ENCODE measurements at places on chromosomes 7 and 10.

DNA sequence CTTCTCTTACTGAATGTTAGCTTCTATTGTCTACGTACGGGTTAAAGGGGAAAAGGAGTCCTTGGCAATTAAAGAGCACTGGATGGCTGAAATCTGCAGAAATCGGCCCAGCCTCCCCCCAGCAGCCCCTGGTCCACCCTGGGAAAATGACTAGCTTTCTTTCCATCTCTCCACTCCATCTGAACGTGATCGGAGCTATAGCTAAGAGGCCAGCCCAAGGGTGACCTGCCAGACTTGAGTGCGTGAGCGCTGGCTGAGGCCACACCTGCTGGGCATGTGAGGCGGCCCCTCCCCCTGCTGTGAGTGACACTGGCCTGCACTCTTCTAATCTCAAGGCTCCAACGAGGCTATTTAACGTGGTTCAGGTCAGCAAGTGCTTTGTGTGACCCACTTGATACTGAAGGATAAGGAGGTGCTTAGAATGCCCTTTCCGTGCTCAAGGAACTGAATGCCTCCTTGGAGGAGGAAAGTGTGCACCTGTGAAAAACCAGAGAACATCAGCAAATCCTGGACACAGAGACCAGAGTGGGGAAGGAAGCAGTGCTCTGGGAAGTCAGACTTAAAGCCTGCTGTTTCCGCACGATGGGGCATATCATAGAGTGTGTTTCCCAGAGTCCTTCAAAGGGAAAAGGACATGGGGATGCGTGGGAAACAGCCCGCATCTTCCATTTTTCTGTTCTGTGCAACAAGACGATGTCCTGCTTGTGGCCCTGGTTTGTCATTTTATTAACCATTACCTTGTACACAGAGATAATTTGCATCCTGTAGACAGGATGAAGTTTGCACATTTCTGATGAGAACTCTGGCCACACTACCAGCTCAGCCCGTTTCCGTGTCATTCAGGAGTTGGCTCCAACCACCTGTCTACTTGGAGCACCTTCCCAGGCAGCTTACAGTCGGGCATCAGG lies 12.5 kb upstream of the MNX1 start:
- no peak for DNase-seq

GRCh38 chr7:142308326-142308725 lies 50.5 kb upstream of the PRSS58 start:
- DNase-seq, result no peak

- no peak for DNase-seq
These were observed 6.2 kb downstream of the EIF3B start for GRCh38 chr7:2360796-2361195.

DNA sequence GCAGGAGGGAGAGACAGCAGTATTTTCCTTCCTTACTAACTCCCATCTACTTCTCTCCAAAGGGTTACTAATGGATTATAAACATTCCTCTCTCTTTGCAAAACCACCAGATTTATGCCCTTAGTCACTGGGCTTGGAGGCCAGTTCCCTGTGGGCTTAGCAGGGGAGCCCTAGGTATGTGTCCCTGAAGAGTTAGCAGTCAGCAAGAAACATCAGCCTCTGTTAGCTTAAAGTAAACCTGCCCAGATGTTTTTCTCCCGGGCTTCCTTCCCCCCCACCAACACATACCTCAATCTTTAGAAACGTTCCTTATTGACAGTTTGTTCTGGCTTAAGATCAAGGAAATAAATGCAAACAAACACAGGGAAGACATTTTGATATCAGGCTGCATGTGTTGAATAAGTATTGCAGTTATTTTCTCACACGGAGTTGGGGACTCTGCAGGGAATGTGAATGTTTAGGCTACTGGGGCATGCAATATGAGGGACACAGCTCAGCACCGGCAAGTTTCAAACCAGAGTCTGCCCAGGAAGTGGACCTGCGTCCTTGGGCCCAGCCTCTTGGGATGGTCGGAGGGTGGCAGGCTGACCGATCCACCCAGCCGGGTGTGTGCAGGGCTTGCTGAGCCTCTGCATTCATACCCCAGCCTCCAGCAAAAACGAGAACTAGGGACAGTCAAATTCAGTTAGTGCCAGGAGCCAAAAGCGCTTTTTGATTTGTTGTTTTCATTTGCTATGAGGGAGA lies 252.0 kb upstream of the GRB10 start:
- DNase-seq, result no peak

- DNase-seq, result no peak
These were observed 24.2 kb downstream of the ITGB8 start for GRCh38 chr7:20354610-20355528.

- DNase-seq, result no peak
These were observed 89.4 kb downstream of the RALA start for GRCh38 chr7:39712751-39713150.

DNA sequence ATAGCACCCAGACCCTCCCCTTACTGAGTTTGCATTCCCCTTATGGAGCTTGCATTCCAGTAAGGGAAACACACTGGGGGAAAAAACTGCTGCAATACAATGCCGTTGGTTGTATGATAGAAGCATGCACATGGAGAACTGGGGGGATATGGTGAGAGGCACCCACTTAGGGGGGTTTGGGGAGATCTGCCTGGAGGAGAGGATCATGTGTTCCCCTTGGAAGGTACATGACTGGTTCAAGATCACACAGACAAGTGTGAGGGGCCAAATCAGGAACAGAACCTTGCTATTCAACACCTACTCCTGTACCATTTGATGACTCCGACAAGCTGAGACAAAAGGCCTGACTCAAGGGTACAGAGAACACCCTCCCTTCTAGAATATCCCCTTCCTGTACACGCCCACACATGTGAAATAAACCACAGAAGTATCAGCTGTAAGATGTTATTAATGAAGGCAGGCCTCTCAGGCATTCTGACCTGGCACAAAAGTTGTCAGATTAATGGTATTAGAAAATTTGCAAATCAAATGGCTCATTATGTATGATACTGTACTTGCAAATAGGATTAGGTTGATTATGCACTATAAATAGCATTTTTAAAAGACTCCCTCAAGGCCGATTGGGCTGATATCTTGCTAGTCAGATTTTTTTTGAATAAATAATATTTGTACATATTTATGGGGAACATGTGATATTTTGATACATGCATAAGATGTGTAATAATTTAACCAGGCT lies 122.2 kb downstream of the NPY start:
- DNase-seq, result peak; percentile 24

- DNase-seq, result no peak
These were observed 16.1 kb upstream of the PALD1 start for GRCh38 chr10:70462349-70462984.

- DNase-seq, result no peak
These were observed 260.2 kb upstream of the BMPER start for GRCh38 chr7:33645104-33645503.

DNA sequence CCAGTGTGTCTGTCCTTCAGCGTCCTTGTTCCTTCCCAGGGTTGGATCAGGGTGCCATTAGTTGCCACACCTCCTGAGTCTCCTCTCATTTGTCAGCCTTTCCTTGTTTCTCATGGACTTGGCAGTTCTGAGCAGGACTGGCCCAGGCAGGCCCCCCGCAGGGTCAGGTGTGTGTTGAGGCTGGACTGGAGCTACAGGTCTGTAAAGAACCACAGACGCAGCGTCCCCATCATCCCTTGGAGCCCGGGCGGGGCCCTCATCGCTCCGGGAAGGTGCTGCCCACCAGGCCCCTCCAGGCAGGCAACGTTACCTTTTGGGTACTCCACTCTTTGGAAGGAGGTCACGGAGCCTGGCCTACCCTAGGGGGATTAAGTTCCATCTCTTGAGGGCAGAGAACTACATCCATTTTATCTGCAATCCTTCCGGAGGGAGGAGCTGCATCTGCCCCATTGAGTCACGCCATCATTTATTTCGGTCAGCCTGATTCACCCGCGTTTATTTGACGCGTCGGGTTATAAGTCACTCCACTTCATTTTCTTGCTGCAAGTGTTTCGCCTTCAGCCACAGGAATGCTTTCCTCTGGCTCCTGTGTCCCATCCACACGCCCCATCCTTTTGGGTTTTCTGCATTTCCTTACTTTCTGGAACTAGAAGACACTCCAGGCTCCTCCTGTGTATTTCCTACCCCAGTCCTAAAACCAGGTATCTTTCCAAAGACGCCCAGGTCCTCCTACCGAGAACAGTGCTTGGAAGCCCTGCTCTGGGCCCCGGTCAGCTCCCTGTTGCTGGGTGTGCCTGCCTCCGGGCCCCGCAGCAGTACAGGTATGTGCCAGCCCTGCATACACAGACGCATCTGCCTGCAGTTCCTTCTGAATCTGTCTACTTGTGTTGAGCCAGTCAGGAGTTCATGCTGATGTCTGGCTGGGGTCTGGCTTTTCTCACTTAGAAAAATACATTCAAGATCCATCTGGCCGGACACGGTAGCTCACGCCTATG lies 141.9 kb downstream of the MAD1L1 start:
- DNase-seq, result no peak

DNA sequence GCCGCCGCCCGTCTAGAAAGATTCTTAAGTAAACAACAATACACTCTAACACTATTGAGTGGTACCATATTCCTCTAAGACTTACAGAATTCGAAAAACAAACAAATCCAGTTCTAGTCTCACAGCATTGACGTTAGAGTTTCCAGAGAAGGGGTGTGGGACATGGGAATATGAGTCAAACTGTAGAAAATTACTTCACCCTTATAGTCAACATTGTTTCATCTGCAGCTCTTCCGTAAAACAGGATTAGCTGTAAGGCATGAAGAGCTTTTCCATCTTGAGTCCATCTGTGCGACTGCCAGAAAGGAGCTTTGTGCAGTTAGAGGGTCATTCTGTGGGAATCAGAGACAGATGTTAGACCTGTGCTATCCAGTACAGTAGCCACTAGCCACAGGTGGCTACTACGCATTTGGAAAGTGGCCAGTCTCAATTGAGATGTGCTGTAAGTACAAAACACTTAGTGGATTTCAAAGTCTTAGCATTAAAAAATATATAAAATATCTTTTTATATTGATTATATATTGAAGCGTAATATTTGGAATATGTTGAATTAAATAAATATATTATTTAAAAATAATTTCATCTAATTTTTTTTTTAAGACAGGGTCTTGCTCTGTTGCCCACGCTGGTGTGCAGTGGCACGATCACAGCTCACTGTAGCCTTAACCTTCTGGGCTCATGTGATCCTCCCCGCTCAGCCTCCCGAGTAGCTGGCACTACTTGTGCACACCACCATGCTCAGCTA lies 79.8 kb upstream of the MPP7 start:
- peak; percentile 89 for DNase-seq

GRCh38 chr7:107387128-107387527 lies 82.7 kb upstream of the GPR22 start:
- peak; percentile 55 for DNase-seq

GRCh38 chr7:21500117-21500832 lies 42.6 kb upstream of the DNAH11 start:
- no peak for DNase-seq

DNA sequence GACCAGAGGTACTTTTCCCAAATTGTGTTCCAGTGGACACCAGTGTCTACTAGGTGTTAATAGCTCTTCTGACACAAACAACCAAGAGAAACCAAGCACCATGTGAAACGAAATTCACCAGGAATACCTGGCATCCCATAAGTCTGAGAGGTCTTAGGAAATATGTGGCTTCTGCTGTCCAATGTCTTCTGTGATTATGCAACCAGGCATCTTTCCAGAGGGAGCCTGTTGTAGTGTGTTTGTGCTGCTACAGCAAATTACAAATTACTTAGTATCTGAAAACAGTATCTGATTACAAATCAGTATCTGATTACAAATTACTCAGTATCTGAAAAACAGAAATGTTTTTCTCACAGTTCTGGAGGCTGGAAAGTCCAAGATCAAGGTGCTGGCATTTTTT lies 133.6 kb upstream of the NPVF start:
- no peak for DNase-seq

- DNase-seq, result no peak
These were observed 3.8 kb downstream of the NUDCD3 start for GRCh38 chr7:44486693-44487092.

GRCh38 chr7:97479740-97480290 lies 252.1 kb upstream of the TAC1 start:
- peak; percentile 99 for DNase-seq

GRCh38 chr10:132001238-132001972 lies 19.7 kb upstream of the BNIP3 start:
- peak; percentile 13 for DNase-seq

- DNase-seq, result no peak
These were observed 29.6 kb upstream of the INPP5A start for GRCh38 chr10:132507956-132508490.

GRCh38 chr10:19021162-19021561 lies 27.4 kb upstream of the MALRD1 start:
- no peak for DNase-seq

DNA sequence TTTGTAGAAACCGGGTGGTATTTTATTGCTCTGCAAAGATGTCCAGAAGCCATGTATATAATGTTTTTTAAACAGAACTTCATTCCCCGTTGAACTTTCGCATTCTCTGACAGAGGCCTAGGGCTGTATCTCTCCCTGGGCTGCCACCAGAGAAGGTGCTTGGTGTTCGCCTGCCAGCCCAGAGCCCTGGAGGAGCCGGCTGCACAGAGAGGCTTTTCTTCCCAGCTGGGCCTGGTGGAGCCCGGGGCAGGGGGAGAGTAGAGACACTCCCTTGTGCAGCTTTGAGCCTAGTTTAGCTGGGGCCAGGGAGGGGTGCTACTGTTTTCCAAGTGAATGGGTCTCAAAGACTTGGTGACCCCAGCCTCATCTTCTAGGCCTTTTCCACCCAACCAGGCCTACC lies 13.6 kb upstream of the TRIM8 start:
- no peak for DNase-seq

GRCh38 chr10:95542761-95543160 lies 18.4 kb downstream of the SORBS1 start:
- DNase-seq, result no peak

DNA sequence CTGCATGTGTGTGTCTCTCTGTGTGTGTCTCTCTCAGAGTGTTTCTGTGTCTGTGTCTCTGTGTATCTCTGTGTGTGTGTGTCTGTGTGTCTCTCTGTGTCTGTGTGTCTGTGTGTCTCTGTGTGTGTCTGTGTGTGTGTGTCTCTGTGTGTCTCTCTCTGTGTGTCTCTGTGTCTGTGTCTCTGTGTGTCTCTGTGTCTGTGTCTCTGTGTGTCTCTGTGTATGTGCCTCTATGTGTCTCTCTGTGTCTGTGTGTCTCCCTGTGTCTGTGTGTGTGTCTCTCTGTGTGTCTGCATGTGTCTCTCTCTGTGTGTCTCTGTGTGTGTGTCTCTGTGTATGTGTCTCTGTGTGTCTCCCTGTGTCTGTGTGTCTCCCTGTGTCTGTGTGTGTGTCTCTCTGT lies 44.8 kb upstream of the C10orf71 start:
- DNase-seq, result no peak

GRCh38 chr10:49333192-49333591 lies 34.2 kb downstream of the C10orf71 start:
- DNase-seq, result no peak
